ENCODE measurements at places on chromosomes 2 and 18. TPM values are rescaled to one million over a fixed set of nuclear protein-coding genes. Genes with fewer than 3 reads are reported as not detected.
A peak's percentile ranks its signal among the peaks of the same experiment; 100 is the strongest.

DNA sequence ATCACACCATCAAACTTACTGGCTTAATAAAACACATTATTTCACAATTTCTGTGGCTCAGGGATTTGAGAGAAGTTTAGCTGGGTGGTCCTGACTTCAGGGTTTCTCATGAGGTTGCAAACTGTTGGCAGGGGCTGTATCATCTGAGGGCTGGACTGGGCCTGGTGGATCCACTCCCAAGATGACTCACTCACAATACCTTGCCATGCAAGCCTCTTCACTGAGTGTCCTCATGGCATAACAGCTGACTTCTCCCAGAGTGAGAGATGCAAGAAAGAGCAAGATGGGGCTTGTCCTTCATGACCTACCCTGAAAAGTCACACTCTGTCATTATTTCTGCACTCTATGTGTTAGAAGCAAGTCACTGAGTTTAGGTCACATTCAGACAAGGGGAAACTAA lies 73.8 kb downstream of the AQP4 start:
- DNase-seq: no peak

- DNase-seq: no peak
Observed at GRCh38 chr2:146041274-146041910, 1521.5 kb upstream of the ZEB2 start.

GRCh38 chr2:140942284-140942683 lies 1188.5 kb downstream of the LRP1B start:
- no peak for DNase-seq

- DNase-seq: no peak
Observed at GRCh38 chr18:79182047-79182713, 113.0 kb downstream of the ATP9B start.

GRCh38 chr18:28041366-28041765 lies 135.6 kb downstream of the CDH2 start:
- no peak for DNase-seq

DNA sequence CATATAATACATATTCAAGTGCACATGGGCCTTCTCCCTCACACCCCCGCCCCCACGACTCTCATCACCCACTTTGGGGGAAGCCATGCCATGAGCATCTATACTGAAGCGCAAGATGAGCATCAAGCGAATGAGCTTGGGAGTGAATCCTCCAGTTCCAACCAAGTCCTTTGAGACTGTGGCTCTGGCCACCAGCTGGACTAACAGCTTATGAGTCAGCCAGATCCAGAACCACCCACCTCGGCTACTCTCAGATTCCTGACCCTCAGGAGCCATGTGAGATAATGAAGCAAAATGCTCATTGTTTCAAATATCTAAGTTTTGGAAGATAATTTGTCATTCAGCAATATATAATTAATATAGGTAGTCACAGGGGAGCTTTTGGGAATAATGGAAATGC lies 22.2 kb upstream of the IL1RL1 start:
- DNase-seq: no peak

DNA sequence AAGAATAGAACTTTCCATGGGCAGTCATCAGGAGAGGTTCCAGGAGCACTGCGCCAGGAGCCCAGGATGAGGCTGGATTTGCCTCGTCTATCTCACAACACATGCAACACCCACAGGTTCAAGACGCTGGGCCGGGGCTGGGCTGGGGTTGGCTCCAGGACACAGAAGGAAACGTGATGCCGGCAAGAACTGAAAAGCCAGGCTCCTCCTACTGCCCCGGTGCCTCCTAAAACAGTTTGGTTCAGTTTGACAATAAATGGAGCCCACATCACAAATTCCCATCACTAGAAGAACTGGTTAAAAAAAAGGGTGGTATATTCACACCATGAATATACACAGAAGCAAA lies 75.9 kb downstream of the INHBB start:
- DNase-seq: peak; percentile 9

DNA sequence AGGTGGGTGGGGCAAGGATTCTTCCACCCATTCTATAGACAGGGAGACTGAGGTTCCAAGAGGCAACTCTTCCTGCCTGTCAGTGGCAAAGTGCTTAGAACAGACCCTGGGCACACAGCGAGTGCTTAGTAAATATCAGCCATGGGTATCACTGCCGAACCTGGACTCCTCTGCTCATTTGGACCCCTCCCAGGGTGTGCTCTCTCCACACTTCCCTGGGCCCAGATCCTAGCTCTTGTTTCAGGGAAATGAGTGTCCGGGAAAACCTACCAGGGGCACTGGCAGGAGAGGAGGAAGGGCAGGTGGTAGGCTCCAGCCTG lies 136.3 kb downstream of the CYP26B1 start:
- no peak for DNase-seq

CCDC141 gene
- 2.6 TPM for total RNA-seq

DNA sequence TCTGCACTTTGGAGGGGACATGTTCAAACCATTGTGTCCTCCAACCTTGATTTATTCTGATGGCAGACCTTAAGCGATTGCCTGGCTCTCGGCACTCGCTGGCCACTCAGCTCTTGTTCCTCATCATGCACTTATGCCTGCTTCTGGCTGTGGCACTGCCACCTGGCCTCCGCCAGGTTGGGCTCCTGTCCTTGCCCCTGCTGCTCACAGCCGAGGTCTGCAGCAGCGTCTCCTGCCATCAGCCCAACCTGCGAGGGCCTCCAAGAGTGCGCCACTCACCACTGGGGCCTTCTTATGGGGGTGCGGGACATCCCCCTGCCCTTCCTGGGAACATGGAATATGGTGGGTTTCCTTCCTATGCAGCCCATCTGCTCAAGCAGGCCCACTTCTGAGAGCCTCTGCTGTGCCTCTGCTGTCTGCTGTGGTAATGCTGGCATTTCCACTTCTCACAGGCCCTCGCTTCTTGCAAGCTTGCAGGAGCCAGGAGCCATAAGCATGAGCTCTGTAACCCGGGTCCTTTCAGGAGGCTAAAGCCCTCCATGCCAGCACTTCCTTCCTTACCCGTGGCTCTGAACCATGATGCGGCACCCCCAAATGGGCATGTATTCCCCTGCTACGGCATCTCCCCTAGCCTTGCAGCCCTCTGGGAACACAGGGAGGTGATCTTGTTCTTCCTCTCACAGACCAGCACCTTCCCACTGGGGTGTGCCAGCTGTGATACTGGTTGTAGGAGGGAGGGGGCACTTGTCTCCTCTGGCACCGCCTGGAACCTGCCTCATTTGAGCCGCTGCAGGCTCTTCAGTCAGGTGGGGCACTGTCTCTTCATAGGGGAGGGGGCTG lies 58.6 kb upstream of the HS6ST1 start:
- no peak for DNase-seq

DNA sequence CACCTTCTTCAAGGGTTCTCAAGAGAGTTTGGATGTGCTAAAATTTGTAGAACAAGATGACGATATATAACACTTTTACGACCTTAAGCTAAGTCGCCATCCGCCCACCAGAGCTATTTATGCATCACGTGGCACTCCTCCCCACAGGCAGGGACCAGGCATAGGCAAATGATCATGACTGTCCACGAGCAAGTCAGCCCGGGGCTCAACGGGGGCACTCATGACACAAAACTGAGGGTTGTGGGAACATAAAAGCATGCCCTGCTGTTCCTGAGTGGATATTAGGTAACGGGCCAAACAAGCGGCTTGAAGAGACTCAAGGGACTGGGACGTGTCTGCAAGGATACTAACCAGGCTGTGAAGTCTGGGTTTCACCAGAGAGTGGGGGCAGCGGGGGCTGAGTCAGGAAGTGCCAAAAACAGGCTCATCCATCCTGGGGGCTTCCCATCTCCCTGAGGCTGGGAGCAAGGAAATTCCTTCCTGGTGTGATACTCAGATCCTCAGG lies 58.1 kb downstream of the FAM178B start:
- DNase-seq: no peak

CHST9 gene
- total RNA-seq: not detected

DNA sequence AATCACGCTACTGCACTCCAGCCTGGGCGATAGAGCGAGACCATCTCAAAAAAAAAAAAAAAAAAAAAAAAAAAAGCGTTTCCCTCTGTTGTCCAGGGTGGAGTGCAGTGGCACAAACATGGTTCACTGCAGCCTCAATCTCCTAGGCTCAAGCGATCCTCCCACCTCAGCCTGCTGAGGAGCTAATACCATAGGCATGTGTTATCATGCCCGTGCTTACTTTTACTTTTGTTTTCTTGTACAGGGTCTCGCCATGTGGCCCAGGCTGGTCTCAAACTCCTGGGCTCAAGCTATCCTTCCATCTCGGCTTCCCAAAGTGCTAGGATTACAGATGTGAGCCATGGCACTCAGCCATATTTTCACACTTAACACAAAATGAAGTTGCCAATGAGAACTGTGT lies 37.5 kb downstream of the PSME4 start:
- DNase-seq: no peak

DNA sequence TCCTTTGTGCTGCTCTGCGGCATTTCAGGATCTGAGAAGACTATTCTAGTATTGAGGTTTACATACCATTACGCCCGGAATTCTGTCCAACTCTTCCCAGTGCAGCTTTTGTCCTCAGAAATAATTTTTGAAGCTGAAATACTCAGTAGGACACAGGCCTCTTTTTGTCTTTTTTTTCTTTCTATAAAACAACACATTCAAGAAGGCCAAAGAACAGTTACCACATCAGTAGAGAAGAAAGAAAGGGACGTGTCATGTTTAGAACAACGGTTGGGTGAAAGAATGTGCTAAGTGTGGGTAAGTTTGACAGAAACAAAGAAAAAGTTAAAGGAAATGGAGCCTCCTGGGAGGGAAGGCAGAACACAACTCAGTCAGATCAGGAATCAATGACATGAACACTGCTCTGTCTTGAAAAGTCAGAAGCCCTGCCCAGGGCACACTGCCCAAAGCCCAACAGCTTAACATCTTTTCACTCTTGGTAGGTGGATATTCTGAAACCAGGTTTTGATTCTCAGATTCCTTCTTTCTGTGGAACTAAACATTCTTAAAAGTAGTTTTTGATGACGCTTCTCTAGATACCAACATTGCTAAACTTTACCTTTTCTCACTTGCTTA lies 198.6 kb upstream of the CWC22 start:
- no peak for DNase-seq

- DNase-seq: no peak
Observed at GRCh38 chr2:13813236-13813635, 819.3 kb upstream of the LRATD1 start.

SERPINB11 gene
- total RNA-seq: not detected

NRP2 gene
- total RNA-seq: 1.4 TPM

DNA sequence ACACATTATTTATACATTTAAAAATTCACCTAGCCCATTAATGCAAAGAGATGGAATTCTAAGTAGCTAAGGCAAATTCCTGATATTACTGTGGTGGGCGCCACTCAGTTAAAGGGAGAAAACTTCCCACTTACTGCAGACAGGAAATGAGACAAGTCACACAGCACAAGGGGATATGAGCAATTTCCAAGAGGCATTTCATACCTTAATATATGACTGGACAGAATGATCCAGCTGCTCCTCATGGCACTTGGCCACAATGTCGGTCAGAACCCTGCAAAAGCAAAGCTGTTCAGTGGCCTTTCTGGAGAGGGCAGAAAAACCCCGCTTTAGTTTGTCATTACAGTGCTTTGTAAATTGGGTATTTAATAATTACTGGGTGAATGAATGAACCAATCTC lies 121.4 kb upstream of the CCDC195 start:
- no peak for DNase-seq

- DNase-seq: no peak
Observed at GRCh38 chr18:36335476-36336279, 38.2 kb downstream of the FHOD3 start.

ZFAND2B gene
- 51.4 TPM for total RNA-seq

VIT gene
- not detected for total RNA-seq

DNA sequence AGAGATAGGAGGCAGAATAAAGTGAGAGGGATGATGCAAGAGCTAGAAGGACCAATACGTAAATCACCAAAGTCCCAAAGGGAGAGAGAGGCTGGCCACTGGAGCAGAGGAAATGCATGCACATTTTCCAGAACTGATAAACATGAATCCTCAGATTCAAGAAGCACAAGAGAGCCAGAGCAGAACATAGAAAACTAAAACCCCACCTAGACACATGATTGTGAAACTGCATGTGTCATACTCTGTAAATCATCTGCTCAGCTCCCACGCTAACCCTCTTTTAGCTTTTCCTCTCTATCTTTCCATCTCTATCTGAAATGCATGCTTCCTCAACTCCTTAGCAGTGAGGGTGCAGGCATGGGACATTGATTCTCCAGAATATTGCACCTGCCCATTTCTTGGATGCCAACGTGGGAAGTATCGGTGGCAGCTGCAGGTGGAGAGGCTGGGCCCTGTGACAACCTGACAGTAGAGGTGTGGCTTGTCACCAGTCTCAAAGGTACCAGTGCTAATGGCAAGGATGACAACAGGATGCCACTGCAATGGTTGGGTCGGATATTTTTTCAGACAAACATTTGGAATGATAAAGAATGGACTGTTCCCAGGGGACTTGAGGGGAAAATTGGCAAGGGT lies 89.3 kb upstream of the OTOS start:
- DNase-seq: no peak

DNA sequence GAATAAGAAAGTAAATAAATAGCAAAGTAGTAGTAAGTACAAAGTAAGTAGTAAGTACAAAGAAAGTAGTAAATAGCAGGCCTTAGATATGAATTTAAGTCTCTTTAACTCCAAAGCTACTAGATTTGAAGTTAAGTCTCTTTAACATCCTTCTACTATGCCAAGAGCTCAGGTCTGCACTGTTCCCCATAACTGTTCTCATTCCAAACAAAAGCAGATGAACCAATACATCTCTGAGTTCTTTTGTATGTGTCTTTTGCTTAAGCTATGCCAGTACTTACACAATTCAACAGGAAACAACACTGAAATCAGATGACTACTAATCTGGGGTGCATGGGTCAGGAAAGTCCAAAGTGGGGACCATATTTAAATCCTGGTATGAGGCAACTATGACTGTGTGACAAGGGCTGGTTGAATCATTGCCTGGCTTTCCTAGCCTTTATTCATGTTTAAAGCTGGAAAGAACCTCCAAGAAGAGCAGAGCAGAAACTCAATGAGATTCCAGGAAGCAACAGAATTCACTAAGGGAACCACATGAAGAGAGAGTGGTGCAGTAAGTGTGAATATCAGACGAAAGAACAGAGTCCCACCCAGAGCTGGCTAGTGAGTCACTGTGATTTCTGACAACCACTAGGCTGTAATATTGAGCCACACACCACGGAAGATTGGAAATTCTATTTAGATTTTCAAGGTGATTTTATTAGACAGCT lies 51.0 kb upstream of the CYP26B1 start:
- DNase-seq: no peak

DNA sequence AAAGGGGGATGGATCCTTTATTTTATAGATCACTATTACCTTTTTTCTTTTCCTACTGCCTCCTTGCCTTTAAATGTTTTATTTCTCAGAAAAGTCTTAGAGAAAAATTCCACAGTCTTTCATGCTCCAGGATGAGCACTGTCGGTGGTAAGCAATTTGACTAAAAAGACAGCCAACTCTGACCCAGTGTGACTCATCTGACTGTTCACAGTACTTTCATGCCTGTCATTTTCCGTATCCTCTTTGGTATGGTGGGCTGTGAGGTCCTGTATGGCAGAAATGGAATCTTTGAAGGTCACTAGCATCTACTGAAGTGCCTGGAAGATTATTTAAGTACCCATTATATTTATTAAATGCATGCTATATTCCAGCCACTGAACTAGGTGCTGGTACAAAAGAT lies 2.1 kb upstream of the RFTN2 start:
- DNase-seq: no peak

ANKRD29 gene
- total RNA-seq: not detected

- no peak for DNase-seq
Observed at GRCh38 chr18:12474146-12474545, 66.4 kb downstream of the PRELID3A start.
